CD4-positive, alpha-beta T cell treated with Interleukin-12 subunit alpha and Interleukin-12 subunit beta, for 1 hour (primary cell): ENCODE measurements at places on chromosomes 3 and 15.

DNA sequence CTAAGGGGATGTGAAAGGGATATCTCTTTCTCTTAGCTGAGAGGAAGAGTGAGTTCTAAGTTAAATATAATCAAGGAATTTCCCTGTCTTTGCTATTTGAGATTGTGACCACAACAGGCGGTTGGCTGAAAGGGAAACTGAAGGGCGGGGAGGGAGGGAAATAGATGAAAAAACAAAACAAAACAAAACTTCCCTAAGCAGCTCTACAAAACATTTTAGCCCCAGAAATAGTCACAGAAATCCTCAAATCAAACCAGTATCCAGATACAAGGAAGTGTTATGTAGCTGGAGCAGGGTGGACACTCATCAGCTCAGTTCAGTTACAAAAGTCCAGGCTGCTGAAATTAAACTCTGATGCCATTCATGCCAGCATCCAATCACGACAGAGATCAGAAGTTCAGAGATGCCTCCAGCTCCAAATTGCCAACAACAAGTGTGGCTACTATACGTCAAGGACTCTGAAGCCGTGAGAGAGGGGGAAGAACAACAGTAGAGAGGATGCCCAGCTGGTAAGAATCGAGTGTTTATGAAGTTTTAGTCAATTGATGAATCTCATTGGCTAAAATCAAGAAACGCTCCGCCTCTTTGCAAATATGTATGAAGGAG is 319 bp upstream of the TP63 start:
- peak; percentile 28 for DNase-seq

GRCh38 chr15:37932549-37932948 is 1.9 kb upstream of the TMCO5A start:
- DNase-seq = no peak

DNA sequence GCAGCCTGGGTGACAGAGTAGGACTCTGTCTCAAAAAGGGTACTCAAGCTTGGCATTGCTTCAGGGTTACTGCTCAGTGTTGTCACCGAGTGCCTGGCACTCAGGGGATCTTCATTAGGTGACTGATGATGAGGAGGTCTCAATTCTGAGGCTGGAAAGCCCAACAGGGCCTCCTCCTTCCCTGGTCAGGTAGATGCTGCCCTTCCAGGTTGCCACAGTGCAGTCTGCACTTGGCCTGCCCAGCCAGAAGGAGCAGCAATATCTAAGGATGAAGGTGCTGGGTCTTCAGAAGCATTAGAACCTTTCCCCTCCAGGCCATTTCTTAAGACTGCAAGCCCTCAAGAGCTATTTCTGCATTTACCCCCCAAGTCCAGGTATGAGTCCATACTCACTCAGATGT is 42.0 kb downstream of the PGPEP1L start:
- no peak for DNase-seq

DNA sequence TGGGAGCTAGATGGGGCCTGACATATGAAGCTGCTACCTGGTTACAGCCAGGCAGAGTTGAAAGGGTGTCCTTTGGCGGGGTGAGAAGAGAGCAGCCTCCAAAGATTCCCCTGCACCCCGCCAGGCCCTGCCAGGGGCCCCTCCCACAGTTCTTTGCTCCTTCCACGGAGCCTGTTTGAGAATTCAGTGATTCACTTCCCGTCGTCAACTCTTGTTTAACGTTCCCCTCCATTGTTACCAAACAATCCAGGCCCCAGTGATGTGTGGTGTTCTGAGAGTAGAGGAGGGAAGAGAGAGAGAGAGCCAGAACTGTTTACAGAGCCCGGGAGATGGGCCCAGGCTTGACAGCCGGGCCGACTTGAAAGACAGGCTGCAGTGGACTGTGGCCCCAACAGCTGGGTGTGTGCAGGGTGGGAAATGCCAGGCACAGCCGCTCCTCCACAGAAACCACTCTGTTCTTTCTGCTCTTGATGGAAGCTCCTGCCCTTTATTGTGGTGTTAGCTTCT is 81.5 kb downstream of the SMAD3 start:
- DNase-seq = peak; percentile 41

DNA sequence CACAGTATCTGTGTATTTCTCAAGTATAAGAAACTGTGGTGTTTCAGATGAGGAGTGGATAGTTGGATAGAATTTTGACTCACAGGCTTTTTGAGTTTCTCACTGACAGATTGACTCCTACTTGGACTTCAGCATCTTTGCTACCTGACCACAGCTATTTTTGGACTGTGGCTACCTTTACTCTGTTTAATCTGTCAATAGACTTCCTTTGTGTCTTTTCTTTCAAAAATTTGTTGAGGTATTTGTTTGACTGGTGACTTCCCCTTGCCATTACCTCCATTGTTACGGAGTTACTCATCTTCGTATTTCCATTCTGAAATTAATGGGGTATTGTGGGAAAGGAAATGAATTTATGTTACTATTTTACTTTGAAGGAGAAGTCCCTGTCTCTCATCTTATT is 123.8 kb downstream of the AGBL1 start:
- no peak for DNase-seq

DNA sequence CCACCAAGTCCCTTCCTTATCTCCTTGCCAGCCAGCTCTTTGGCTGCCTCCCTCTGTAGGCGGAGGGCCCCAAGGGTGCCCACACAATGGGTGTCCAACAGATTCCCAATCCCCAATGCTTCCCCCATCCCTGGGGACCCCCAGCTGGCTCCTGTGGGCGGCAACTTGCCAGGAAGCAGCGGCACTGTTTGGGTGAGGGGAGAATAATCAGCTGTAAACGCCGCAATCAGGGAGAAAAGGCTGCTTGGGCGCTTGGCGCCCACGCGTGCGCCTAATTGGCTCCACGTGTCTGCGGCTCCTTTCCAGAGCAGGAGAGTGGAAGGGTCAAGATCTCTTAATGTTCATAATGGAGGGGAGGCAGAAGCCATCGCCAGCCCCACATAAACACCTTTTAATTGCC is 67.9 kb upstream of the TMEM115 start:
- DNase-seq = no peak

DNA sequence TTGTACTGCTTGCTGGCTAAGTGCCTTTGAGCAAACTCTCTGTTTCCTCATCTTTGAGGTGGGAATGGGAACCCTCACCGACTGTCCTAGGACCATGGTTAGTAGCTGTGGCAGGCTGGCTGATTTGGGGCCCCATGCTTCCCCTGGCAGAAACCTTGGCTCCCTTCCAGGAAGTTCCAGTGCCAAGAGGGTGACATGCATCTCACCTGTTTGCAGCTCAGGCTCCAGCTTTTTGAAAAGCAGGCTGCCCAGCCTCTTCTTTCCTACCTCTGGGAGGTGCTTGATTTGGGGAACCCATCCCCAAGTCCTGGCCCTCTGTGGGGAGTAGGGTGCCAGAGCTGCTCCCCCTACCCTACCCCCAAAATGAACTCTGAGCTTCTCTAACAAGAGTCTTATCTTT is 50.8 kb downstream of the RAB11A start:
- DNase-seq = no peak

- no peak for DNase-seq
Observed at GRCh38 chr15:35458176-35458856, 87.6 kb downstream of the DPH6 start.

GRCh38 chr3:6062261-6063187 is 798.4 kb upstream of the GRM7 start:
- no peak for DNase-seq

GRCh38 chr3:181487236-181487978 is 224.3 kb upstream of the SOX2 start:
- DNase-seq = no peak

DNA sequence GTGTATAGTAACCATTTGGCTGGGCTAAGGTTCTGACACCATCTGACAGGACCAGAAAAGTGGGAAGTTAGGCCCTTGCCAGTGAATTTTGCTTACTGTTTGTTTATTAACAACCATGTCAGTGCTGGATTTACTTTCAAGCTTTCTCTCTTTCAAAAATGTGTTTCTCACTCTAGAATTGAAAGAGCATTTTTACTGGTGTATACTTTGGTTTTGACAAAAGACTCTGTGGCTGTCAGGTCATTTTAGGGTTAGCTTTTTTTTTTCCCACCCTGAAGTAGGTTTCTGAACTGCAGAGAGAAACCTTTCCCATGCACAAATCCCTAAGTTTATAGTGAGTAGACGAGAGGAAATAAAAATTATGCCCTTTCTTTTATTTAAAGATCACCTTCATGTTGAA is 230.0 kb upstream of the TBC1D5 start:
- DNase-seq = no peak
